ENCODE measurements at places on chromosomes 2 and 18.

DNA sequence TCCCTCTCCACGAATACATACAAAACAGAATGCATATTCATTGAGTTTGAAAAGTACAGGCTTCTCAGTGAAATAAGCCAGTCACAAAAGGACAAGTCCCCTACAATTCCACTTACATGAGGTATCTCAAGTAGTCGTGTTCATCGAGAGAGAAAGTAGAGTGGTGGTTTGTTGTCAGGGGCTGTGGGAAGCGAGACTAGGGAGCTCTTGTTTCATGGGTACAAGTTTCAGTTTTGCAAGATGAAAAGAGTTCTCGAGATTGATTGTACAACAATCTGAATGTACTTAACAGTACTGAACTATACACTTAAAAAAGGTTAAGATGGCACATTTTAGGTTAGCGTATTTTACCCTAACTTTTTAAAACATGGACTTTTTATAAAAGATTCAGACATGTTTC is 71.5 kb upstream of the TTC39C start:
- DNase-seq, result no peak

DNA sequence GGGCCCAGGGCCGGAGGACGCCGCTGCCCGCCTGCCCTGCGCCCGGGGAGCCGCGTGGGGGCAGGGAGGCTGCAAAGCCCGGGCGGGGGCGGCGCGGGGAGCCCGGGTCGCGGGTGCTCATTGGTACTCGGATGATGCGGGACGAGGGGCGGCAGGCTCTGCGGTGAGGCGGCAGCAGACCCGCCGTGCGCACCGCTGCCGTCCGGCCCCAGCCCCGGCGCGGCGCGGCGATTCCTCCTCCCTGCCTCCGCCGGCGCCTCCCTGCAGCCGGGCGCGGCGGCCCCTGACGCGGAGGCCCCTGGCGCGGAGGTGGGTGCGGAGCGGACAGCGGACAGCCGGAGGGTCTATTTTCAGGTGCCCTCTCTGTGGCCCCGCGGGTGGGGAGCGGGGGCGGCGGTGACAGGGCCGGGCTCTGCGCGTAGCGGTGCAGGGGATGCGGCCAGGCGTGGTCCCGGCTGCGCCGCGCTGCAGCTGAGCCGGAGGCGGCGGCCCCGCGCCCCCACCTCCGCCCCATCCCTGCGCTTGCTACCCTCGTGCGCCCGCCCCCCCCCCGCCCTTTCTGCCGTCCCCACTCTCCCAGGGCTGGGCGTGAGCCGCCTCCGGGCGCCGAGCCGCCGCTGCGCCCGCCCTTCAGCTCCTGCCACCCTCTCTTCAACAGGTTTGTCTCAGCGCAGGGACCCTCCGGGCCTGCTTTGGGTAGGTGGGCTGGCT is 640 bp downstream of the SPTBN1 start:
- no peak for DNase-seq

- peak; percentile 16 for DNase-seq
Observed at GRCh38 chr2:171432969-171433762, 624 bp downstream of the METTL8 start.

GRCh38 chr2:100257939-100258338 is 64.4 kb downstream of the LONRF2 start:
- no peak for DNase-seq

DNA sequence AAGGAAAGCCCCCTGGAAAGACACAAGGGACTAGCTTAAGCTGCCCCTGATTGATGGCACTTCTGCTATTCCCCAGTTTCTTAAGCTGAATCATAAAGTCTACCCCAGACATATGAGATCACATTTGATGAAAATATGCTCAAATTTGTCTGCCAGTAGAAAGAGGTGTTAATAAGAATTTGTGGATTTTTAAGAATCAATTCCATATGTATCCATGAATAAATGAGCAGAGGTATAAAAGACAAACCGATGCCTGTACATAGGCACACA is 119.9 kb downstream of the CCBE1 start:
- DNase-seq, result no peak

DNA sequence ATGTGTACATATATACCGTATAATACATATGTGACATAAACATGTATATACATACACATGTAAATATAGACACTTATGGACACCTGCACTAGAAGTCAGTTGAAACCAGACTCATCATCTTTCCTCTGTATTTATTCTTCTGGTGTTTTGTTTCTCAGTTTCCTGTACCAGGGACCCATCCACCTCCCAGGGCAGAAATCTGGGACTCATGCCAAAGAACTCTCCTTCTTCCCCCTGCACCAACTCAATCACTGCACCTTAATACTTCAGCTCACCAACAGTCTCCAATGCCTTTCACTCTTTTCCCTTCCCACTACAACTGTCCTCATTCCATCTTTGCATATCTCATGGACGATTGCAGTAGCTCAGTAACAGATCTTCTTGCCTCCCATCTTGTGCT is 428.0 kb downstream of the FBXO15 start:
- DNase-seq, result no peak

- DNase-seq, result no peak
Observed at GRCh38 chr18:48915626-48916425, 34.9 kb downstream of the SMAD7 start.

GRCh38 chr2:104312684-104313083 is 541.2 kb upstream of the POU3F3 start:
- no peak for DNase-seq

DNA sequence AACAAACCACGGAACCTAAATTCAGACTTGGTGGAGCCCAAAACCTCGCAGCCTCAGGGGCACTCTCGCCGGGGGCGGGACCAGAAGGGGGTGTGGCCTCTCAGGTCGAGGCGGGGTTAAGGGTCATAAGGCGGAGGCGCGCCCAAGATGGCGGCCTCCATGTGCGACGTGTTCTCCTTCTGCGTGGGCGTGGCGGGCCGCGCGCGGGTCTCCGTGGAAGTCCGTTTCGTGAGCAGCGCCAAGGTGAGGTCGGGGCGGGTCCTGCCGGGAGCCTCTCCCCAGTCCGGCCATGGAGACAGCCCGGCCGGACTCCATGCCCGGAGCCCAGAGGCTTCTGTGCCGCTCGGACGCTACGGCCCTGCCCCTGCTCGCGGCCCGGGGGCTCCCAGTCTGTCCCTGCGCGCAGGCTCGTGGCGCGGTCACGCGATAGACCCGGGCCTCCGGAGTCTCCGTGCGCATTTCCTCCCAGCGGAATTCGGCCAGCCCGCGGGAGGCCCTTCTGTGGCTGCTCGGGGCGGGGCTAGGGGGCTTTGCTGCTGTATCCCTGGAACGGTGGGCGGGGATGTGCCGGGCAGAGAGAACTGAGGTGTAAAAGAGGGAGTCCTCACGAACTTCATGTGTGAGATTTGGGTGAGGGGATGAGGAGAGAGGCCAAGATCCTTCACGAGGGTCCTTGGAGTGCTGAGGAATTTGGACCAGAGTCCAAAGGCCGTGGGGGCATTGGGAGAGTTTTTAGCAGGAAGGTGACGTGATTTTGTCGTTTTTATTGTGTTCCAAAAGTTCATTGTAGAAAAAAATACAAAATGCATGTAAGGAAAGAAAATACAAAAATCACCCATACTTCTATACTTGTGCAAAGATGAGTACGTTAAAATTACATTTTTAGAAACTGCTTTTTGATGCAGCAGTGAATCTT is at the start of gene SMYD5:
TSS of gene SMYD5 (plus strand) at position 126 of the 916 bp plus-strand sequence. CDS start at position 148, 22 bp downstream.
- DNase-seq, result peak; percentile 90

- no peak for DNase-seq
Observed at GRCh38 chr2:201883606-201884369, 77.5 kb downstream of the CDK15 start.

DNA sequence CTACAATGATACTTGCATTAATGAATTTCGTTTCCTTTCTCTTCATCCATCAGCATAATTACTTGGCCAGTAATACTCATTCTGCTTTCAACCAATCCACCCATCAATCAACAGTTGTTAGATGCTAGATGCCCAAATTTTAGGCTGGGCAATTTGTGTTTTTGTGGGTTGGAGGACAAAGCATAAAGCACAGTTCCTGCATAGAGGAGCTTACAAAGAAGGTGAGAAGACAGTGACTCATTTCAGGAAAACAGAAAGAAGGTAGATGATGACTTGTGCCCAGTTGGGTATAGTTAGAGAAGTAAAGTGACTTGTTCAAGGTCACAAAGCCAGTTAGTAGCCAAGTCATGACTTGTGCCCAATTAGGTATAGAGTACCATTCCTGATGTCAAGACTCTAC is 1186.8 kb upstream of the CELF4 start:
- DNase-seq, result no peak

GRCh38 chr2:191666732-191667131 is 11.2 kb upstream of the NABP1 start:
- peak; percentile 90 for DNase-seq

- no peak for DNase-seq
Observed at GRCh38 chr2:227860221-227860641, 11.2 kb upstream of the DAW1 start.

Data from inflammatory macrophage treated with lipopolysaccharide for 1 hour (primary cell).